ENCODE measurements at places on chromosomes 3 and 15.

- peak; percentile 52 for DNase-seq
Measured at GRCh38 chr3:104916971-104917370, 449.7 kb upstream of the ALCAM start.

DNA sequence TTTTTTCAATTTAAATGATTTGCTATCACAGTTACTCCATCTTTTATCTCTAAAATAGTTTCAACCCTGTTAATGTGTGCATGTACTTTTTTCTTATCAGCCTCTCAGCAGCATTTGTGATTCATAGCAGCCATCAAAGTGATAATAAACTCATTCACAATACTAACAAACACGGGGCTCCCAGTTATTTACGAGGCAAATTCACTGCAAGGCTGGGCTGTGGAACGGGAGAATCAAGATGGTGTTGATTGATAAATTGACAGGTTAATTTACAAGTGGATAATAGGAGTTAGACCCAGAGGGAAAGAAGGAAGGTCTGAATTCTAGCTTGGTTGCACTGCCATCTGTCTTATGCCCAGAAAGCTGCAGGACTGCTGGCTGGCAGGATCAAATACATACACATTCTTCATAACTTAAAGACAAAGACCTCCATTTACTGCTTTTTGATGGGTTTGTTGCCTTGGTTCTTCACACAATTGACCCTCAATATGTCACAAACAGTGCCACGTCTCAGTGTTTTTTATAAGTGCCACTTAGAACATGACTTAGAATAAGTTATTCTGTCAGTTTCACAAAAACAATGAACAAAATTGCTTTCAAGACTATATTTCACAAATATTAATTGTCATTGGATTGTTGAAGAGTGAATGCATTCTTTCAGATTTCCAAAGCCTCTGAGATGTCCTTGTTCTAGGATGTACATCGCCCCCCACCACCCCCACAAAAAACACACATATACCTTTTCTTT is 562.8 kb downstream of the NR2F2 start:
- no peak for DNase-seq

DNA sequence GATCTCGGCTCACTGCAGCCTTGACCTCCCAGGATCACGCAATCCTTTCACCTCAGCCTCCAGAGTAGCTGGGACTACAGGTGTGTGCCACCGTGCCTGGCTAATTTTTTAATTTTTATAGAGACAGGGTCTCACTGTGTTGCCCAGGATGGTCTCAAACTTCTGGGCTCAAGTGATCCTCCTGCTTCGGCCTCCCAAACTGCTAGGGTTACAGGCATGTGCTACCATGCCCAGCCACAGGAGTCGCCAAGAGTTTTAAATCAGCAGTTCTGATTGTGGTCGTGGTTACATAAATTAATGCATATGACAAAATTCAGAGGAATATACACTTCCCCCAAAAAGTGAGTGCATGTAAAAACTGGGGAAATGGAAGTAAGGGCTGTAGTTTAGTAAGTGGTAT is 32.9 kb downstream of the MEGF11 start:
- no peak for DNase-seq

- DNase-seq = no peak
Measured at GRCh38 chr3:50236484-50237132, 604 bp downstream of the GNAI2 start.

- no peak for DNase-seq
Measured at GRCh38 chr3:47622671-47623461, 44.2 kb upstream of the CSPG5 start.

DNA sequence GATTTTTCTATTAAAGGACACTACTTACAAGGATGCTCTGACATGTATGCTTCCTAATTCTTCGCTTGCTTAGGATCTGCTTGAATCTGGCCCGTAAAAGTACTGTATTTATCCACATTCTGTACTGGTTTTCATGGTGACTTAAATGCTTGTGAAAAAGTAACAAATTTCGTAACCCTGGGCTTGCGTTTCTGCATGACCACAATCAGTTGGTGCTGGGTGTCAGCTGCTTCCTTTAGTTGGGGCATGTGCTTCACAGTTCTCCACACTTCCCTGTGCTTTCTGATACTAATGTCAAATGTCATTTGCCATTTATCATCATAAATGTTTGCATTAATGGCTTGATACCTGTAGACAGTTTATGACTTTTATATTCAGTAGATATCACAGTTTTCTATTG is 218.4 kb upstream of the MLF1 start:
- DNase-seq = no peak

- no peak for DNase-seq
Measured at GRCh38 chr3:136910697-136911096, 47.1 kb upstream of the IL20RB start.

DNA sequence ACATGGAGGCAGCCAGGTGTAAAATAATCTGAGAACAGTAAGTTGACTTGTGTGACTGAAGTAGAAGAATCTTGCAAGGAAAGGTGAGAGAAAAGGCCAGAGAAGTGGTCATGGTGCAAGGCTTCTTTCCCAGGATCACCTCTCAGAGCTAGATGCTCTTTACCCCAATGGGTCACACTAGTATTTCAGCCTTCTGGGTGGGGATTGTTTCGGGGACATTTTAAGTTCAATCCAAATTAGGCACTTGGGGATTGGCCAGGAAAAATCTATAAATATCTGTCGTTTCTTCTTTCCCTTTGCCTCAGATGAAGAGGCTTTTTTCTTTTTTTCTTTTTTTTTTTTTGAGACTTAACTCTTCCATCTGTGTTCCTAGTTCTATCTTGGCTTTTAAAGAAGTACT is 188.0 kb downstream of the KLHL25 start:
- no peak for DNase-seq

GRCh38 chr3:50212971-50213370 is 7.9 kb downstream of the SLC38A3 start:
- no peak for DNase-seq

Data from fibroblast of skin of scalp (primary cell).